ENCODE measurements at places on chromosomes 13 and 19.

GRCh38 chr13:102972191-102972590, 94.0 kb downstream of the SLC10A2 start:
- DNase-seq, result no peak

DNA sequence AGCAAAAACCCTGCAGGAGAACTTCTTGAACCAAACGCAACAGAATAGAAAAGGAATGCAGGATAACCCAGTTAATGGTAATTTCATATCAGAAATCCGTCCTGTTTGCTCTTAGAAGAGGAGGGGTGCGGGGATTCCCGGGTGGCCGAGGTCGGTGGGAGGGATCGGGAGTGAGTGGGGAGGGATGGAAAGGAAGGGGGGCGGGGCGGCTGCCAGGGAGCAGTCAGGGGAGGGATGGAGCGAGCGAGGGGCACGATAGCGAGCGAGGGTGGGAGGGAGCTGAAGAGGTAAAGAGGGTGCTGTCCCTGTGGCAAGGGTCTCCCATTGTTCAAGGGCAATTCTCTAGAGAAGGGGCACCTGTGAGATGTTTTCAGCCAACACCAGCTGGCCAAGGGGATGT, 26.5 kb downstream of the CD177 start:
- no peak for DNase-seq

GRCh38 chr19:56905631-56906150, 65.2 kb upstream of the PEG3 start:
- no peak for DNase-seq

- peak; percentile 49 for DNase-seq
Measured at GRCh38 chr19:37817180-37817981, 38.0 kb upstream of the ZNF573 start.

DNA sequence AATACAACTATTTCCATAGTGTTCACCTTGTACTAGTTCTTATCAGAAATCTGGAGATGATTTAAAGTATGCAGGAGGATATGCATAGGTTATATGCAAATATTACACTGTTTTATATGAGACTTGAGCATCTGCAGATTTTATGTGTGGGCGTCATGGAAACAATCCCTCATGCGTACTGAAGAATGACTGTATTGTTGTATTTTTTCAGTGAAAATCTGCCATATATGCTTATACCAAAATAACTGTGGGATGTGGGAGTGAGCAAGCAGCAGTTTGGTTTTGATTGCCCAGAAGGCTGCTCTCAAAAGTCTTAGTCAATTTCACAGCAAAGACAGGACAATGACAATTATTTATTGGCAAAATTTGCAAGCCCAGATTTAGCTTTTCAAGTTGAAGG, 238.8 kb upstream of the PCDH20 start:
- no peak for DNase-seq

GRCh38 chr19:3248728-3249326, 24.4 kb downstream of the CELF5 start:
- no peak for DNase-seq

GRCh38 chr13:105008604-105009003, 1526.9 kb downstream of the EFNB2 start:
- DNase-seq, result no peak

DNA sequence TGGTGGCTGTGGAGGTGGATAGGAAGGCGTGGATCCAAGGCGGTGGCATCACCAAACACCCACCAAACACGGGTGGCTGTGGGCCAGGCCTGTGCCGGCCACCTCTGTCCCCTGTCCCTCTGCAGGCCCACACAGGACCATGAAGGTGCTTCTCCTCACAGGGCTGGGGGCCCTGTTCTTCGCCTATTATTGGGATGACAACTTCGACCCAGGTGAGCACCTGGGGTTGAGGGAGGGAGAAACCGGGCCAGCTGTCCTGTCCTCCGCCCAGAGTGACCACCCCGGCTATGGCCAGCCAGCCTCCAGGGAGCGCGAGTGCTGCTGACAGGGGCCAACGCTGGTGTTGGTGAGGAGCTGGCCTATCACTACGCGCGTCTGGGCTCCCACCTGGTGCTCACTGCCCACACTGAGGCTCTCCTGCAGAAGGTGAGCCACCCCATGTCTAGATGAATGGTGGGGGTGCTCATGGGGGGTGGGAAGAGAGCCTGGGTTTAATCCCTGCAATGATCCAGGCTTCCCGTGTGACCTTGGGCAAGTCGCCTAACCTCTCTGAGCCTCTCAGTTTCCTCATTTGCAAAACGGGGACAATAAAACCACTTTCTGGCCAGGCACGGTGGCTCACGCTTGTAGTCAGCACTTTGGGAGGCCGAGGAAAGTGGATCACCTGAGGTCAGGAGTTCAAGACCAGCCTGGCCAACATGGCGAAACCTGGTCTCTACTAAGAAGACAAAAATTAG, 4.0 kb downstream of the HSD11B1L start:
- DNase-seq, result no peak

GRCh38 chr13:21234526-21234925, 58.1 kb downstream of the MRPL57 start:
- no peak for DNase-seq

- no peak for DNase-seq
Measured at GRCh38 chr13:48580896-48581295, 48.0 kb upstream of the RCBTB2 start.

DNA sequence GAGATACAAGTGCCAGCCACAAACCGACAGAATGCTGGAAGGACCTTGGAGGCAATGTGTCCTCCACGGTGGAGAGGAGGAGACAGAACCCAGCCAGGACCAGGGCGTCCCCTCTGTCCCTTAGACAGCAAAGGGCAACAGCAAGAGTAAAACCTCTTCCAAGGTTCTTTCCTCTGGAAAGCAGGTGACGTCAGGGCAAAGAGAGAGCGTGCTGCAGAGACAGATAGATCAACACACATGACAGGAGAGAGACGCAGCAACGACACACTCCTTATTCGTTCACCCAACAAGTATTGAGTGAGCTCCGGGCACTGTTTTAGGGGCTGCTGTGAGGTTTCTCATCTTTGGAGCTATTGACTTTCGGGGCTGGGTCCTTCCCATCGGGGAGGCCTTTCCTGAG, 1.3 kb upstream of the GALP start:
- no peak for DNase-seq

DNA sequence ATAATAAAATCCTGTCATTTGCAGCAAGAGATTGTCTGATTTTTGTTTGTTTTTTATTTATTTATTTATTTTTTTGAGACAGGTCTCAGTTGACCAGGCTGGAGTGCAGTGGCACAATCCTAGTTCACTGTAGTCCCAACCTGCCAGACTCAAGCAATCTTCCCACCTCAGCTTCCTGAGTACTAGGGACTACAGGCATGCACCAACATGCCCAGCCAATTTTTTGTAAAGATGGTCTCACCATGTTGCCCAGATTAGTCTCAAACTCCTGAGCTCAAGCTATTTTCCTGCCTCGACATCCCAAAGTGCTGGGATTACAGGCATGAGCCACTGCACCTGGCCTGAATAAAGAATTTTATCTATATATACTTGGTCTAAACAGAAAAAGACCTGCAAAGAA, 17.6 kb downstream of the ZNF233 start:
- no peak for DNase-seq

- DNase-seq, result peak; percentile 95
Measured at GRCh38 chr19:20999731-21000352, 20.6 kb upstream of the ZNF430 start.

GRCh38 chr13:22286338-22286737, 615.5 kb downstream of the FGF9 start:
- no peak for DNase-seq

- no peak for DNase-seq
Measured at GRCh38 chr13:39503048-39503447, 99.9 kb downstream of the LHFPL6 start.

DNA sequence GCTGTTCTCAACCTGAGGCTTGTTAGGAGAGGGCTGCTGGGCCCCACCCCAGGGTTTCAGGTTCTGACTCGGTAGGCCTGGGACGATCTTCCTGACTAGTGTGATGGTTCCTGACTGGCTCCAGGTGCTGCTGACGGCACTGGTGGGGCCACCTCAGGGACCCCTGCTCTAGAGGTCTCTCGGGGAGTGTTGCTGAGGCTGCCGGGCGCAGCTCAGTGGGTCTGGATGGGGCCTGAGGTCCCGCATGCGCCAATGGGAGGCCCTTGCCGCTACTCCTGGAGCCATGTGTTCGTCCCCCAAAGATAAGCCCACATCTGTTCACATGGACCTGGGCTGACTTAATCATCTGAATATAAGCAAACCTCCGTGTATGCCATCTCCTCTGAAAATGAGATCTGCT, 133.0 kb downstream of the ATP11A start:
- DNase-seq, result no peak

DNA sequence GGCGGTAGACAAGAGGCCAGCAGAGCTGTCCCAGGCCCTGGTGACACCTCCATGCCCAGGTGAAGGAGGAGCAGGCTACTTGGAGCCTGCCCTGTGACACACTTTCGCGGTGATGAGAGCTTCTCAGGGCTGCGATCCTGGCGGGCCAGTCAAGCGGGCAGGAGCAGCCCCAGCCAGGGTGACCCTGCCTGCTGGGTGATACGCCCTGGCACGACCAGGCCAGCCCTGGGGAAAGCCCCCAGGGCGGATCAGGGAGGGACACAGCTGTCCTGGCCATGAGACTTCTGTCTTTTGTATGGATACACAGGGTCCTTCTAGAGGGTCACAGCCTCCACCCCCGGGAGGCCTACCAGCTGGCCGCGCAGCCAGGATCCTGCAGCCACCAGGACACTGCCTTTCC, 13.1 kb downstream of the DNM2 start:
- DNase-seq, result no peak

GRCh38 chr19:1040476-1041271, 767 bp downstream of the ABCA7 start:
- peak; percentile 93 for DNase-seq

DNA sequence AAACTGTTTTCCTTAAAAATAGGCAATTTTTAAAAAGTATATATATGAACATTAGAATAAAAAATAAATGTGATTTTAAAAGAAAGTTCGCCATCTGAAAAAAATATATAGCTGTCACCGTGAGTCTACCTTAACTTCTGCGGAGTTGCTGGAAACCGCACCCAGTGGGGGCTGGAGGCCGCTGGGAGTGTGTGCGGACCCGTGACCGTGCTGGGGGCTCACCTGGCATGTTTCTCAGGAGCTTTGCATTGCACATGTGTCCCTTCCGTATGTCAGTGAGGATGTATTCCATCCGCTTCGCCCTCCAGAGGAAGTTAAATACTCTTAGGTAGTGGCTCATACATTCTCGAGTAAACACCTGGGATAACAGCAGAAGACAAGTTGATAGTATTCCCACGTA, 71.7 kb downstream of the TUBGCP3 start:
- DNase-seq, result no peak

DNA sequence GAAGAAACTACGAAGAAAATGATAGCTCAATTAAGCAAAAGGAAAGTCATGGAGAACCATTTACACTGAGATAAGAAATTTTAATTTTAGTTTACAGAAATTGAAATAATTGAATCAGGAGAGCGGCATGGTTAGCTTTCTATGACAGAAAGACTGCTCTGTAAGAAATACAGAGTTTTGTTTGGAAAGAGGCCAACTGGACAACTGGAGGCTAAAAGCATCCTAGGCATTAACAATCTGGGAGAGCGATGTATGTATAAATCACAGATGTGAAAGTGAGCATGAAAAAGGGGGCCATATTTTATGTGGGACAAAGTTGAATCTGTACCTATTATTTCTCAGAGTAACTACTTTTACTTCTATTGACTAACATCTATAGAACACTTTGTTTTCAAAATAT, 1608.8 kb upstream of the PCDH20 start:
- DNase-seq, result no peak

DNA sequence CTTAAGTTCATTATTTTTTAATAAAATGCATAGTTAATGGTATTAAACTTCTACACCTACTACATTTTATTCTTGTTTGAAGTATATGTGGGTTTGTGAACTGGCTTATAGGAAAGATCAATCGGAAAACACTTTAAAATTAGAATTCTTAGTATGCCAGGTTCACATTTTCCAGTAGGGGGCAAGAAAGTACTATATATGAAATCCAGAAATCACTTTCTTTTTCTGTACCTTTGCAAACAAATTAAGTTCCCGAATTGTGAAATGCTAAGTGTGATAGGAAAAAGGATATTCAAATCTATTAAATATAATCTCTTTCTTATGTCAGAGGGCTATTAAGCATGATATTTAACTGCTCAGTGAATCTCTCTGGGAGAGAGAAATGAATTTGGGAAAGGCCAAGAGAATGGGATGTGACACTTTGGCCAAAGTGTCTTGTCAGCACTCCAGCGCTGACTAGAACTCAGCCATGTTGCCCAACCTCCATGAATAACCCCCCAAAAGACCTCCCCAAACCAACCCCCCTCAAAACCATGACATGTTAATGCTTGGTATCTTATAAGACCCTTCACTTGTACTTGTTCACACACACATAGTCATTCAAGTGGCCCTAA, 122.6 kb upstream of the SLC10A2 start:
- DNase-seq, result no peak

- DNase-seq, result no peak
Measured at GRCh38 chr19:347946-348861, 3.6 kb upstream of the MIER2 start.

DNA sequence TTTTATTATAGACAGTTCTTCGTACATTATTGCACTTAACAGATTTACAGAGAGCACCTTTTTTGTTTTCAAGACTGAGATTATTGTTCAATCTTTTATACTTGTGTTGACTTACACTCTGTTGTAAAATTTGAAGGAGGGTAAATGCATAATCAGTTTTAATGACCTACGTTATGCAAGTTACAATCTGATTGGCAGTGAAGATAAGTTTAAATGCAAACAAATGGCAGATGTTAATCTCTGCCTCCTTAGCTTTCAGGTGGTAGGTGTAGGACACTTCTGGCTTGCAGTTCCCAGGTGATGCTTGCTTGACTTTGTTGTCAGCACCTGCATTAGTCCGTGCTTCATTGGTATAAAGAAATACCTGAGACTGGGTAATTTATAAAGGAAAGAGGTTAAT, 424.9 kb downstream of the FGF9 start:
- no peak for DNase-seq

DNA sequence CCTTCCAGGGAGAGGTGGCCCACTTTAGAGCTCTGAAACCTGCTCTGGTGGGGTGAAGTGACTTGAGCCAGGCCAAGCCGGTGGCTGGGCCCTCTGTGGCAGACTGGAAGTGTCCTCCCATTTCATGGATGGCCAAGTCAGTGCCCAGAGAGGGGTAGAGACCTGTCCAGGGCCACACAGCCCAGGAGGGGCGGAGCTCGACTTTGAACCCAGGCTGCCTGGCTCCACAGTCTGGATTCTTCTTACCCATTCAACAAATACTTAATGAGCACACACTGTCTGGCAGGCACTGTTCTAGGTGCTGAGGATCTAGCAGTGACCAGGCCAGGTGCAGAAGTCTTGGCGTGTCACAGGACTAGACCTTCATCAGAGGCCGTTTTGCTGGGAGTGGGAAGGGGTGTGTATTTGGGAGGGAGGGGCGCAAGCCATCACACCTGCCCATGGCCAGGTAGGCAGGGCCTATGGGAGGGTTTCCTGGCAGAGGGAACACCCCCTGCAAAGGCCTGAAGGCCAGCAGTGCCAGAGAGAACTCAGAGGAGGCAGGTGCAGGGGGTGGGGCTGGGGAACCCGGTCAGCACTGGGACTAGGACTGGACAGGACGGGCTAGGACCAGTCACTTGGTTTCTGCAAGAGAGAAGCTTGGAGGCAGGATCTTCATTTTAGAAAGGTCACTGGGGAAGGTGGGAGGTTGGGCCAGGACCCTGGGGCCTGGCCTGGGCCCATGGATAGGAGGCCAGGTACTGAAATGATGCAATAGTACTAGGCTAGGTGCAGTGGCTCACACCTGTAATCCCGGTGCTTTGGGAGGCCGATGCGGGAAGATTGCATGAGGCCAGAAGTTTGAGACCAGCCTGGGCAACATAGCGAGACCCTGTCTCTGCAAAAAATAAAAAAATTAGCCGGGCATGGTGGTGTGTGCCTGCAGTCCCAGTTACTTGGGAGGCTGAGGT, 31.8 kb downstream of the DNM2 start:
- DNase-seq, result no peak

- peak; percentile 32 for DNase-seq
Measured at GRCh38 chr19:53868091-53868891, 608 bp downstream of the MYADM start.
